ENCODE measurements at places on chromosomes 2 and 18.

DNA sequence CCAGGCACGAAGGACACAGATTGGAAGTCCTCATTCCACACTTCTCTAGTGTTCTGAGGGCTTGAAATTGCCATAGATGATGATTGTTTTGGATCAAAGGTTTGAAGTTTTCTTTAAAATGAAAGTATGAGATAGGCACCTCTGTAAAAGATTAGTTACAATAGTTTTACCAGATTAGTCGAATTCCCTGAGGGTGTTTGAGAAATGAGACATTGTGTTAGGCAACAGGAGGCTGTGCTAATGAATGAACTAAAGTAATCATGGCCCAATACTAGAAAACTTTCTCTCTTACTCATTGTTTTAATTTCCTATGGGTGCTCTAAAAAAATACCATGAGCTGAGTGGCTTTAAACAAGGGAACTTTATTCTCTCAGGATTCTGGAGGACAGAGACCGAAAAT is 421.7 kb downstream of the RNF144A start:
- ATAC-seq, result no peak

DNA sequence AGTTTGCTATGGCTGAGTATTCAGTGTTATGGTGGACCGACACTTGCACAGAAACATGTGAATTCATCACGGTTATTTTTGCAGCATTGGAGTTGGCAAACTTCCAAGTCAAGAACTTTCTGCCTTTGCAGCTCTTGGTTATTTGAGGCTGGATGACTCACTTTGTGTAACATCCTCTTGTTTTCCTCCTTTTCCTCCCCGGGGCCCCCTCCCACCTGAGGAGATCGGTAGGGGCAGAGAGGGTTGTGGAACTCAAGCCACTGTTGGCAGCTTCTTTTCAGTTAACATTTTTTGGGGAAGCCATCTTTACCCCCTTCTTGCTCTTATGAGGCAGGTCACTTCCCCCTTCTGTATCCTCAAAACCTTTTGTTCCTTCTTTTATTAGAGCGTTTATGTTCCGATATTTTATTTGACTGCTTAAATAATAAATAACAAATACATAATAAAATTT is 48.6 kb downstream of the DDX1 start:
- no peak for ATAC-seq

- ATAC-seq, result no peak
Observed at GRCh38 chr2:42648796-42649195, 80.4 kb downstream of the MTA3 start.

DNA sequence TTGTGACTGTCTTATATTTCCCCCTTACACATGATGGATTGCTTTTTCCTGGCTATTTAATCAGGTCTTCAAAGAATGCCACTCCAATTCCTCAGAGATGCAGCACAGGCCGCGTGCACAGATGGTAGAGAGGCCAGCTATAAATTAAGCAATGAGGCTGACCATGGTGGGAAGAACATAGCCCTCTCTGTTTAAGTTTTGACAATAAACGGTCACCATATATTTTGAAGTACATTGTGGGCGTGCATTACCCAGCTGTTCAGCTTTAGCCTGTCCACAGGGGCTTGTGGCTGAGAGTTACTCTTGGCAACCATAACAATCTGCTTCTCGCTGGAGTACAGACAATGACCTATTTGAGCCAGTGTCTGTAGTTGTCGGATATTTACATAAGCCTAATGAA is 730.8 kb downstream of the DCC start:
- ATAC-seq, result no peak

DNA sequence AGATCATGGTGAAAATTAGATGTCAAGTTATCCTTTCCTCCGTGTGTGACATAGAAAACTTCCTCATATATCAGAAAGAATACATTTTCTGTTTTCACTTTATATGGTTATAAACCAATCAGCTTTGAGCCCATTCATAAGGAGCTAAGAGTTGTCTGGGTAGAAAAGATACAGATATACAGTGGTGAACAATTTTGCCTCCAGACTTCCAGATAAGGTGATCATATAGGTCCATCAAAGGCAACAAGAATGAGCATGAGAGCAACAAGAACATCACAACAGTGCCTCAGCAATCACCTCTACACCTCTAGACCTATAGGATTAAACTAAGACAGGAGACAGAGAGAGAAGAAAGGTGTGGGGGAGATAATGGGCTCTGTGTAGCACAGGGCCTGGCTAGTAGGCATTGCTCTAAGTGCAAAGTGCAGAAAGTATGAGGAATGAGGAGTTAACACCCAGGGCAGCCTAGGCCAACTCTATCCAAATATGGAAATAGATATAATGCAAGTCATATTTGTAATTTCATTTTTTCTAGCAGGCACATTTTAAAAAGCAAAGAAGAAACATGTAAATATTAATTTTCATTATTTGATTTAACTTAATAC is 8.3 kb downstream of the TNP1 start:
- ATAC-seq, result no peak

DNA sequence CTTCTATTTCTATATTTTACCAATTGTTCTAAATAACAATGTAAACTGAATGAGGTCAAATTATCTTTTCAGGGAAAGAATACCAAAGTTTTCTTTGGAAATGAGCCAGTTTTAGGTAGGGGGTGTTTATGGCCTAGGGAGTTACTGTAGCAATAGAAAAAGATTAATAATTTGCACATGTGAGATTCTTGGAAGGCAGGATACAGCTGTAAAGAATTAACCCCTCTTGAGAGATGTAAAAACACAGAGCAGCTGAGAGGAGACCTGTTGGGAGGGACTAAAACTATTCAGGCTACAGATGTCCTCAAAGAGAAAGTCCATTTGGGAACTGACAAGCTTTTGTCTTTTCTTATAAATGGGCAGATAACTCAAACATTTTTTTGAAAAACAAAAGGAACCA is 182.2 kb downstream of the FIGN start:
- ATAC-seq, result no peak

GRCh38 chr2:112591413-112591812 is 7.0 kb downstream of the CHCHD5 start:
- ATAC-seq, result no peak

Data from stimulated activated memory B cell treated with anti-CD40 and anti-IgM and Interleukin-4, amounts not matched to agents 10 μg/mL and 1 μg/mL and 100 μg/mL, for 72 hours (primary cell).